ENCODE measurements at places on chromosomes 2 and 18. TPM values are rescaled to one million over a fixed set of nuclear protein-coding genes. Genes with fewer than 3 reads are reported as not detected.

The ECEL1 gene
- polyA plus RNA-seq: 18.8 TPM

The RTKN gene
- polyA plus RNA-seq: 85.3 TPM

The ALKAL2 gene
- 5.7 TPM for polyA plus RNA-seq

The ALPP gene
- polyA plus RNA-seq: not detected

The IL1RN gene
- 5.2 TPM for polyA plus RNA-seq

The SERPINB13 gene
- not detected for polyA plus RNA-seq

The LYPD6 gene
- polyA plus RNA-seq: 25.4 TPM

The NDUFB3 gene
- 109 TPM for polyA plus RNA-seq

The EFEMP1 gene
- polyA plus RNA-seq: 106 TPM

The IL1F10 gene
- polyA plus RNA-seq: not detected

The ALPI gene
- polyA plus RNA-seq: 0.06 TPM

The MAP3K20 gene
- polyA plus RNA-seq: 45.3 TPM

The EMX1 gene
- 34.6 TPM for polyA plus RNA-seq

The ADAM23 gene
- polyA plus RNA-seq: 3.3 TPM

The PLEKHH2 gene
- 40.4 TPM for polyA plus RNA-seq

The SLC16A14 gene
- polyA plus RNA-seq: 7.5 TPM

The TM4SF20 gene
- 0.14 TPM for polyA plus RNA-seq

The ONECUT2 gene
- 0.08 TPM for polyA plus RNA-seq

The ANKRD30BL gene
- 0.14 TPM for polyA plus RNA-seq

GRCh38 chr2:47221946-47222345, 66.8 kb upstream of the STPG4 start:
- DNase-seq: no peak

GRCh38 chr2:170466632-170467031, 248.5 kb upstream of the SP5 start:
- DNase-seq: no peak

GRCh38 chr18:58515175-58515775, 113.6 kb downstream of the ALPK2 start:
- no peak for DNase-seq

GRCh38 chr2:142892715-142893114, 15.3 kb downstream of the KYNU start:
- DNase-seq: no peak

GRCh38 chr2:66587216-66587615, 152.3 kb downstream of the MEIS1 start:
- DNase-seq: no peak

DNA sequence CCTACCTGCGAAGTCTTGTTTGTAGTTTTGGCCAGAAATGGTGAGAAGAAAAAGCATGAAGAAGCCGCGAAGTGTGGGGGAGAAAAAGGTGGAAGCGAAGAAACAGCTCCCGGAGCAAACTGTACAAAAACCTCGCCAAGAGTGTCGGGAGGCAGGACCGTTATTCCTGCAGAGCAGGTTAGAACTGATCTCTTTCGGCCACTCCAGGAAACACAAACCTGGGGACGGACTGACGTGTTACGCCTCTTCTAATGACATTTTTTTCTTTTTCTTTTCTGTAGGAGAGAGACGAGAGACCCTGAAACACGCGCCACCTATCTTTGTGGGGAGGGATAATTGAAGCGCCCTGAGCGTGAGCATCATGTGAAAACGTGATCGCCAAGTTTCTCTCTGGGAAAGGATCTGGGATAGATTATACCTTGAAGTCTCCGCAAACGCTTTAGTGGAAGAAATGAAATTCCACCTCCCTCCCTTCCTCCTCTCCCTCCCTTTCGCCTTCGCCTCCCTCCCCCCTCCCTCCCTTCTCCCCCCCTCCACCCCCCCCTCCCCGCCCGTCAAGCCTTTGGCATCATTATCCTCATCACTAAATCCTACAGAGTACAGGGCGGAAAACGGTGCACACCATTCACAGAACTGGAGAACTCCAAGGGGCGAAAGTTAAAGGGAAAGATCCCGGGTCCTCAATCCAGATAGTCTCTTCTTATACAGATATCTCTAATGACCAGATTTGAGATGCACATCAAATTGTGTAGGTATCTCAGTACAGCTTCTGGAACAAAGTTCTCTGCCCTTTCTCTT, at the start of gene ZEB2:
ZEB2 (minus strand) TSS at position 186 of the 798 bp plus-strand sequence. CDS start 2,769 bp downstream, outside the sequence.
- no peak for DNase-seq

DNA sequence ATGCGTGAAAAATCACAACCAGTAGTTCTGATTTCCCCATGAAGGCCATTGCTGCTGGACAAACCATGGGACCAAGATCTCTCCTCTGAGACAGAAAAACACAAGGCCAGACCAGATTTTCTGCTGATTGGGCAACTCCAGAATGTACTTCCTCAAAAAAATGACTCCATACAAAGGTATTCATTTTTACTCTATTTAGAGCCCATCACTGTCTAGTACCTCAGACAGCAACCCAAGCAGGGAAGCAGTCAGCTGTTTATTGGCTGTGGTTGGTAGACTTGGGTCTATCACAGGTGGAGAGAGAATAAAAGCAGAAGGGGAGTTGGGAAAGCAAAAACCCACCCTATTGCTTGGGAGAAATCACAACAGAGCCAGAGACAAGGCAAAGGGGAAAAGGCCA, 219.9 kb downstream of the PIK3C3 start:
- peak; percentile 30 for DNase-seq

GRCh38 chr2:20148923-20149702, 75.8 kb downstream of the SDC1 start:
- no peak for DNase-seq

- DNase-seq: no peak
Observed at GRCh38 chr2:16218625-16219024, 278.3 kb downstream of the MYCN start.

GRCh38 chr18:44342162-44342561, 338.5 kb upstream of the SETBP1 start:
- DNase-seq: no peak

DNA sequence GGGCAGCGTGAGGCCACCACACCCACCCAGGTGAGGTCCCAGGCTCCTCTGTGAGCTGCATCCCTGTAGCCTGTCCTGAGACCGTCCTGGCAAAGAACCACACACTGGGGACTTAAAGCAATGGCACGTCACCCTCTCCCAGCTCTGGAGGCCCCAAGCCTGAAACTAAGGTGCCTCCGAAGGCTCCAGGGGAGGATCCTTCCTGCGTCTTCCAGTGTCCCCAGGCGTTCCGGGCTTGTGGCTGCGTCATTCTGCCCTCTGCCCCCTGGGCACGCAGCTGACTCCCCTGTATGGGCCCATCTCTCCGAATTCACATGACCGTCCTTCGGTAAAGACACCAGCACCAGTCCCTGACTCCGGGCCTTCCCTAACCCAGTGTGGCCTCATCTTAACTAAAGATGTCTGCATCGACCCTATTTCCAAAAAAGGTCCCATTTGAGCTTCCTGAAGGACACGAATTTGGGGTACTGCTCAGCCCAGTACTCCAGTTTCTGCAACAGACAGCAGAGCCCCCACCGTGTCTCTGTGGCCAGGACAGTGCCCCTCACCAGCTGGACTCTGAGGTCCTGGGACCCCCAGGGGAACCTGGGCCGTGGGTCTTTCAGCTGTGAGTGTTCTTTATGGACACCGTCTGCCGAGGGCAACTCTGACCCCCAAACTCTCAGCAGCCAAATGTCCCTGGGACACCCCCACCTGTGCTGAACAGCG, 75.2 kb upstream of the CTDP1 start:
- no peak for DNase-seq

GRCh38 chr18:11946756-11947155, 34.6 kb upstream of the IMPA2 start:
- DNase-seq: no peak

- no peak for DNase-seq
Observed at GRCh38 chr2:201644001-201644400, 698 bp upstream of the TMEM237 start.

GRCh38 chr2:176251928-176252327, 17.3 kb upstream of the MTX2 start:
- no peak for DNase-seq

DNA sequence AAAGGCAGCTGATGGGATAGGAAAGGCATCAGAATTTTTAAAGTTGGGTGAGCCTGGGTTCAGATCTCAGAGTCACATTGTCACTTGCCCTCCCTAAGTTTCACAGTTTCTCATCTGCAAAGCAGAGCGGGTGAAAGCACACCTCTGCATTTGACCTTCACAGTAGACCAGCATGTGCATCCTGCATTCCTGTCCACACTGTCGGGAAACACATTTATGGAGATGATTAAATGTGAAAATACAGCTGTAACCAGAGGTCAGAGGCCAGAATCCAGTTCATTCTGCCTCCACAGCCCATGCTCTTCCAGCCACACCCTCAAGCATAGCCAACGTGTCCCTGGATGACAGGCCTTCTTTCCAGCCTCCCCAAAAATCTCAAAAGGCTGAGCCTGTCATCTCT, 392.0 kb upstream of the MYT1L start:
- DNase-seq: no peak

DNA sequence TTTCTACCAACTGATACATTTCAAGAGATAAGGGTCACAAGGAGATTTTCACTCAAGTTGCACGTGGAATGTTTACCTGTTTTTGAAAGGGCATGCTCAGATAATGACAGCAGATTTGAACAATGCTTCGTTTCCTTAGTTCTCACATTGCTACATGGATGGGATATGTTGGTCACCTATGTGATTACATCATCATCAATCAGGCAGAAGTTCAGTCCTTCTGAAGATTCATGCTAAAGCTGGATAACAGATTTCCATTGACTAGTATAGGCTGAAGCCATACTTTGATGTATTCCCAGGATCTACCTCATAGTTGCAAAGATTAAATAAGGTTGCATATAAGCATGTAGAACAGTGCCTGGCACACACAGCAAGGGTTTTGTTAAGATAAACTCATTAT, 19.7 kb downstream of the TCF7L1 start:
- DNase-seq: no peak

GRCh38 chr2:11319939-11320338, 24.5 kb downstream of the ROCK2 start:
- DNase-seq: no peak

DNA sequence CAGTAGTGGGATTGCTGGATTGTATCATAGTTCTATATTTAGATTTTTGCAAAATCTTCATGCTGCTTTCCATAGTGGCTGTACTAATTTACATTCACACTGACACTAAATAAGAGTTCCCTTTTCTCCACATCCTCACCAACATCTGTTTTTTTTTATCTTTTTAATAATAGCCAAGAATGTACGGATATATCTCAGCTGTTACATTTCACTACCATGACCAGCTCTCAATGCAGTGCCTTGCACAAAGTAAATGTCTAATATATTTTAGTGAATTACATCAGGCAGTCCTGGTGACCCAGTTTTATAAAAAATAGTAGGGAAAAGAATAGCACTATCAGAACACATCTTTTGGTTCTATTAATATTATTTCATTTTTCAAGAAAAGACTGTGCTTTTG, 161.8 kb downstream of the LNPK start:
- no peak for DNase-seq

GRCh38 chr2:109277406-109277805, 148.4 kb downstream of the SH3RF3 start:
- no peak for DNase-seq

GRCh38 chr2:225379856-225380255, 19.7 kb upstream of the NYAP2 start:
- DNase-seq: no peak

DNA sequence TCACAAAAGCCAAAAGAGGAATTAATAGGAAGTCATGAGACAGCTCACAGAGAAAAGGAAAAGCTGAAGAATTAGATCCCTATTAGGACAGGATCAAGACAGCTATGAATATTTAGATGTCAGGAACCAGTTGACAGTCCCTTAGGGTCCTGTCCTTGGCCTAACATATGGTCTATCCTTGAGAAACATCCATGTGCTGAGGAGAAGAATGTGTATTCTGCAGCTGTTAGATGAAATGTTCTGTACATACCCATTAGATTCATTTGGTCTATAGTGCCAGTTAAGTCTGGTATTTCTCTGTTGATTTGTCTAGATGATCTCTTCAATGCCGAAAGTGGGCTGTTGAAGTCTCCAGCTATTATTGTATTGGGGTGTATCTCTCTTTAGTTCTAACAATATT, 37.6 kb upstream of the SLC40A1 start:
- no peak for DNase-seq

DNA sequence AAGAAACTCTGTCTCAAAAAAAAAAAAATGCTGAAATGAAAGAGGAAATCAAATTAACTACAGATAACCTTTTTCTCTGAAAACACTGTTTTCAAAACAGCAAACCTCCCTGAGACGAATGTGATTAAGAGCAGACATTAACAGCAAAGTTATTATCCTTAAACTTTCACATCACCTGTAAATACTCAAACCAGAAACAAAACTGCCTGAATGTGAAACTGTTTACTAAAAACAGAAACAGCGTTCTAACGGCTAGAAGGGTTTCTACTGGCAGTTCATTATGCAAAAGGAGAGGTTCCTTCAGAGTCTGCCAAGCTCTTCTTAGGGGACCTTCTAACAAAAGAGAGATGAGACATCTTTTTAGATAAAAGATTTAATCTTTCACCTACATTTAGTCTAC, 45.9 kb downstream of the PNO1 start:
- no peak for DNase-seq

DNA sequence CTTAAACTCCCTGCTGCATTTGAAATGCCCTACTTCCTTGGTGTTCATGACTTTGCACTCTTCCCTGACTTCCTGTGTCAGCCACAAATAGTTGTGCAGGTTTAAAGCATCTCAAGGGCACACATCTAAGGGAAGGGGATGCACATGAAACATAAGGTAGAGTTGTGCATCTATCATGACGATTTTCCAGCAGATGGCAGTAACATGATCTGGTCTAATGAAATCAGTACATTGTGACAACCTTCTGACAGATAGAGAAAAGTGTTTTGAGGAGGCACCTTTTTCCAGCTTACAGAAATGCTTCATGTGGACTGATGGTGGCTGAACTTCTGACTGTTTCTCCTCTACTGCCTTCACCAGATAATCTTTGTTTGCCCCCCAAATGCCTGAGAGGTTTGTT, 238.9 kb downstream of the XIRP2 start:
- no peak for DNase-seq

DNA sequence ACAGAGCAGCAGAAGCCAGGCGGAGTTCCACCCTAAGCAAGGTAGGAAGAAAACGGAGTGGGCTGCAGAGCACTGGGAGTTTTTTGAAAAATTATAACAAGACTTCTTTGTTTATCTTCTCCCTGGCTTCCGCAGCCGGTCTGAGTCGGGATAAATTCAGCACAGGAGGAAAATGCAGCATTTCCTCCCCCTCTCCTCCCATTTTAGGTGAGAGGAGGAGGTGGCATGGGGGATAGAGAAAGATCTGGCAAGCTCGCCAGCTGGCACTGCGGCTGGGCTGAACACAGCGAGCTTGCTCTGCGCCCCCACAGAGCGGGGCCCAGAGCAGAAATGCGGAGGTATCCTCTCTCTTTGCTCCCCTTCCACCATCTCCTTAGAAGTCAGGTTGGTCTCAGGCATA, 17.7 kb upstream of the CHRNA1 start:
- no peak for DNase-seq

DNA sequence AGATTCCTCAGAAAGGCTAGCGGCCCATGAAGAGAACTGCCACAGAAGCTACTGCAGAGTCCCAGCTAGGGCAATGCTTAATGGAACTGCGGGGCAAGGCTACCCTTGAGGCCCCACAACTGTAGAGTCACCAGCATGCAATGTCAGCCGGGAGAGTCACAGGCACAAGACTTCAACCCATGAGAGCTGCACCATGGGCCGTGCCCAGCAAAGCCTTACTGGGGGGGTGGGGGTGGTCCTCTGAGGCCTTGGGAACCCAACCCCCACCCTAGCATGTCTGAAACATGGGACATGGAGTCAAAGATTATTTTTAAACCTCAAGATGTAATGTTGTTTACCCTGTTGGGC, 20.2 kb downstream of the DPP4 start:
- DNase-seq: no peak

All from left renal pelvis (tissue), 4 donors.